Peyer's patch (tissue), 4 donors: ENCODE measurements at places on chromosomes 4 and X. TPM values are rescaled to one million over a fixed set of nuclear protein-coding genes. Genes with fewer than 3 reads are reported as not detected.

The NAT8L gene
- total RNA-seq, result not detected

The CHRNA9 gene
- total RNA-seq, result not detected

The DMRTC1 gene
- not detected for total RNA-seq

The IRS4 gene
- total RNA-seq, result not detected

The NPY5R gene
- not detected for total RNA-seq

The TRIML1 gene
- total RNA-seq, result not detected

The MAN2B2 gene
- 41.2 TPM for total RNA-seq

The MMRN1 gene
- 30.2 TPM for total RNA-seq

The HMX1 gene
- not detected for total RNA-seq

The ELMOD2 gene
- 31.8 TPM for total RNA-seq

The TCEANC gene
- total RNA-seq, result 2.8 TPM
